Cardiac septum (tissue), 1 donor: ENCODE measurements at places on chromosomes 16 and 17. TPM values are rescaled to one million over a fixed set of nuclear protein-coding genes. Genes with fewer than 3 reads are reported as not detected.

Gene NAE1
- total RNA-seq: 31.1 TPM

Gene RNF157
- total RNA-seq: 2.5 TPM

GRCh38 chr16:48347980-48348379 is 37.2 kb downstream of the SIAH1 start:
- DNase-seq: no peak

DNA sequence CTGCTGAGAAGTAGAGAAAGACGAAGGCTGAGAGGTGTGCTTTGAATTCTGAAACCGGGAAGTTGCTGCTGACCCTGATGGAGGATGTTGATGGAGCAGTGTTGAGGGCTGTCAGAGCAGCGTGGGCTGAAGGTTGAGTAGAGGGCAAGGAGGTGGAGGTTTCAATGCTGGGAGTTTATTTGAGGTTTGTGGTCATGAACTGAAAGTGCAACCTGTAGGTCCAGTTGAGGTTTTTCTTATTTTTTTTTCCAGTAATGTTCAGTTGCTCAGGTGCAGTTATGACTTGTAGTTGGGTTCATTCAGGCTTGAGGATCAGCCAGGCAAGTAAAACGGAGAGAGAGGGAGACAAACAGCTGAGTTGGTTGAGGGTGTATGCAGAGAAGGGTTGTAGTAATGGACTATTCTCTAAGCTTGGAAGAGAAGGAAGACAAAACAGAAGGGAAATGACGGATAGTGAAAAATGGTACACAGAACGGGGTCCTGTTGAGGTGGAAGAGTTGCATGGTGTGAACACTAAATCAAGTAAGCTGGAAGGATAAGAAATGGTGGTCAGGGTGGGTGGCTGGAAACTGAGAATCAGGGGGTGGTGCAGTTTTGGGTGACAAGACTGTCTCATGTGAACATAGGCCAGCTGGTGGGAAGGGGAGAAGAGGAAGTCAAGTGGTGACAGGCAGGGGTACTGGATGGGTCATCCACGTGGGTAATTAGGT is 8.7 kb upstream of the UBE2G1 start:
- no peak for DNase-seq

Gene GCGR
- not detected for total RNA-seq

- peak; percentile 87 for DNase-seq
These were observed 7.3 kb downstream of the MTMR4 start for GRCh38 chr17:58507123-58507634.

Gene NAGS
- total RNA-seq: 0.51 TPM

- no peak for DNase-seq
These were observed 97.1 kb upstream of the GNAO1 start for GRCh38 chr16:56094231-56094630.

GRCh38 chr17:9383826-9384225 is 191.8 kb downstream of the STX8 start:
- no peak for DNase-seq

Gene ZG16
- total RNA-seq: not detected

Gene ACBD4
- 6.4 TPM for total RNA-seq

DNA sequence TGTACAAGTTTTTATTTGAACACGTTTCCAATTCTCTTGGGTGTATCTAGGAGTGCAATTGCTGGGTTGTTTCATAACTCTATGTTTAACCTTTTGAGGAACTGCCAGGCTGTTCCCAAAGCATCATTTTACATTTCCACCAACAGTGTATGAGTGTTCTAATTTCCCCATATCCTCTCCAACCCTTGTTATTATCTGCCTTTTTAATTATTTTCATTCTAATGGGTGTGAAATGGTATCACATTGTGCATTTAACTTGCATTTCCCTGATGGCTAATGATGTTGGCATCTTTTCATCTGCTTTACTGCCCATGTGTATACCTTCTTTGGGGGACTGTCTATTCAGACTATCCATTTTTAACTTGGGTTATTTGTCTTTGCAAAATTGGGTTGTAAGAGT is 104.2 kb downstream of the USP31 start:
- no peak for DNase-seq

Gene HBA2
- 487 TPM for total RNA-seq

DNA sequence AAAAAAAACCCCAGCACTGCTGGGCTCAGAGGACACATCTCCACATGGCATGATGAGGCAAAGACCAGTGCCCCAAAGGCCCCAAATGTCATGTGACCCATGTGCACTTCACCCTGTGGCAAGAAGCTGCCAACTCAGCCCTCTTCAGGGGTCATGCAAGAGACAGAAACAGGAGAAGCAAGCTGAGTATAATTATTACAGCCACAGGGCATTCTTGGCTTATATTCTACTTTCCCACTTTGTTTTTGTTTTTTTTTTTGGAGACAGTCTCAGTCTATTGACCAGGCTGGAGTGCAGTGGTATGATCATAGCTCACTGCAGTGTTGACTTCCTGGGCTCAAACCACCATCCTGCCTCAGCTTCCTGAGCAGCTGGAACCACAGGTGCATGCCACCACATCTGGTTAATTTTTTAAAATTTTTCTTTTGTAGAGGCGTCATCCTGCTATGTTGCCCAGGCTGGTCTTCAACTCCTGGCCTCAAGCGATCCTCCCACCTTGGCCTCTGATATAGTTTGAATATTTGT is 32.7 kb upstream of the LITAF start:
- DNase-seq: no peak

GRCh38 chr17:62588109-62588508 is 39.4 kb upstream of the MRC2 start:
- no peak for DNase-seq

DNA sequence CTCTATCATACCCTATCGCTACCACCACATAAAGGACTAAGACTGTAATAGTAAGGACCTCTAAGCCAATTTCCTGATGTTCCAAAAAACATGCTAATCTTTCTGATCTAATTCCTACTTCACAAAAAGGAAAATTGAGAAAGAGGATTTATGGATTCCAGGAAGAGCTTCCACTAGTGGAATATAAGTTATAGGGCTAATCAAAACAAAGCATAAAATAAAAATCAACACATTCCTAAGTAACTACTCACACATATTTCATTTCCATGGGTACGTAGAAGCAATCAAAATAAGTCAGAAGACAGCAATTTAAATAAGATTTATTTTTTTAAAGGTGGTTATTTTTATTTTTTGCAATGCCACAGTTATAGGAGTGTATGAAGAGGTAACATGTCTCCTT is 12.4 kb downstream of the CCDC43 start:
- no peak for DNase-seq

- DNase-seq: no peak
These were observed 76.7 kb downstream of the CCT6B start for GRCh38 chr17:34884597-34884996.
